Pulmonary artery endothelial cell (primary cell): ENCODE measurements at places on chromosomes 6 and 20. TPM values are rescaled to one million over a fixed set of nuclear protein-coding genes. Genes with fewer than 3 reads are reported as not detected.

MLN gene
- not detected in 2 replicates for total RNA-seq

BIRC7 gene
- total RNA-seq = not detected in 2 replicates

KCNB1 gene
- under 0.01 TPM in 1 of 2 replicates, not detected in the other for total RNA-seq

LST1 gene
- 0.14 and 0.73 TPM in 2 replicates for total RNA-seq

ASIP gene
- total RNA-seq = not detected in 2 replicates

SCRT2 gene
- not detected in 2 replicates for total RNA-seq

OPN5 gene
- total RNA-seq = not detected in 2 replicates

ZNF334 gene
- under 0.01 and 1.3 TPM in 2 replicates for total RNA-seq

FOXS1 gene
- not detected in 2 replicates for total RNA-seq

TNNC2 gene
- total RNA-seq = not detected in 2 replicates
